ENCODE measurements at places on chromosomes 12 and 14. TPM values are rescaled to one million over a fixed set of nuclear protein-coding genes. Genes with fewer than 3 reads are reported as not detected.

The SAMD15 gene
- 3.1 TPM for polyA plus RNA-seq

The MYH6 gene
- polyA plus RNA-seq: 0.03 TPM

The TMEM132C gene
- polyA plus RNA-seq: 33.7 TPM

The FKBP11 gene
- polyA plus RNA-seq: 26.1 TPM

The LHX5 gene
- not detected for polyA plus RNA-seq

The HCAR1 gene
- 0.41 TPM for polyA plus RNA-seq
